ENCODE measurements at places on chromosomes 1 and 21.

DNA sequence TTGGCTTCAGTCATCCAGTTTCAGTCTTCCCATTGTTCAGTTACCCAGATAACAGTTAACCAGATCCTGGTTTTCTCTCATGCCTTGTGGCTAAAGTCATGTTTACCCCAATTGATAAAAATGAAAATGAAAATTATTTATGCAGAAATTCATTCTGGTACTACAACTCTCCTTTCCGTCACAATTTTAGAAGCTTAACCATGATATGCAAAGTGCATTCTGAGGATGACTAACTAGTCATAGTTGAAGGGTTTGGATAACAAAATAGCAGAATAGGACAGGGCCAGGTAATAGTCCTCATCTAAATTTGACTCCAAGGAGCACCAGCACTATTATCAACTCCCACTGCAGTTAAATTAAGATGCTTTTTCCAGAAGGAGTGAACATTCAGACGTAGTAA lies 94.7 kb downstream of the NTMT2 start:
- no peak for DNase-seq

GRCh38 chr21:44326272-44326647 lies 12.9 kb downstream of the CFAP410 start:
- no peak for DNase-seq

DNA sequence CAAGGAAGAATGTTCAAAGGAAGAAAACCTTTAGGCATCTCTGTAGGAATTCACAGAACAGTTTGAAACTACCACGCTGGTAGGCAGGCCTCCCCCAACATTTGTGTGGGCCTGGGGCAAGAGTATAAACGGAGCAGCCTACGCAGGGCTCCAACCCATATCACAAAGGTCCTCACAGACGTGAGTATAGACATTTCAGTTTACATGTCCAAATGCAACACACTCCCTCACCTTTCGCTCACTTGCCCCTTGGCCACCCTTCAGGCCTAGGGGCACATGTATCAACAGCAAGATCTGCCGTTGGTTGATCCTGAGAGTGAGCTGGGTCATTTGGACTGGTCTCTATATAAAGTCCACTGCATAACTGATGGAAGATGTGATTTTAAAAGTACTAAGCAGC lies 133.3 kb downstream of the ACBD6 start:
- no peak for DNase-seq

GRCh38 chr1:233566886-233567285 lies 47.0 kb upstream of the KCNK1 start:
- no peak for DNase-seq

GRCh38 chr1:168653567-168653966 lies 75.4 kb downstream of the DPT start:
- peak; percentile 12 for DNase-seq

DNA sequence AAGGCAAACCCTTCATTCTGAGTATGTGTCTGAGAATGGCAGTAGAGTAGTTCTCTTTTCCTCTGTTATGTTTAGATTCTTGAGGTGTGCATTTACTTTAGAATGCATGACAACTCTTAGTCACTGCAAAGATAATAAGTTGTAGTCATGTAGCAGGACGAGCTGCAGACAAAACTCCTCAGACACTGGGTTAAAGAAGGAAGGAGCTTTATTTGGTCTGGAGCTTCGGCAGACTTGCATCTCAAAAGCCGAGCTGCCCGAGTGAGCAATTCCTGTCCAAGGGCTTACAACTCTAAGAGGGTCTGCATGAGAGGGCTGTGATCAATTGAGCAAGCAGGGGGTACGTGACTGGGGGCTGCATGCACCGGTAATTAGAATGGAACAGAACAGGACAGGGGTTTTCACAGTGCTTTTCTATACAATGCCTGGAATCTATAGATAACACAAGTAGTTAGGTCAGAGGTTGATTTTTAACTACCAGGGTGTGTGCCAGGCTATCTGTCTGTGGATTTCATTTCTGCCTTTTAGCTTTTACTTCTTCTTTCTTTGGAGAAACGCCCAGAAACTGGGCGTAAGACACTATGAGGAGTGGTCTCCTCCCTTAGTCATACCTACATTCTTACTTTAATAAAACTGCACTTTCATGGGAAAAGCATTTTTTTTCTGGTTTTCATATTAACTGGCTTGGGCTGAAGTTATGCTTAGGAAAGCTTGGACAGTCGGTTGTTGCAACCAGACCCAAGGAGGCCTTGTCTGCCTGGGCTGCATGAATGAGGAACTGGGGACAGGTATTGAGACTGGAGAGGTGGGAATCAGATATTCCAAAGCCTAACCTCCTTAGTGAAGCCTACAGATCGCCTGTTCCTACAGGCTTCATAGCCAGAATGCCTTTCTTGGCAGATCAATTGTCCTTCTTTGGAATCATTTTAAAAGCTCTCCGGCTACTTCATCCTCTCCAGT lies 115.1 kb downstream of the RHOU start:
- DNase-seq, result no peak

- DNase-seq, result no peak
Observed at GRCh38 chr1:44672961-44673674, 1.2 kb downstream of the TMEM53 start.

DNA sequence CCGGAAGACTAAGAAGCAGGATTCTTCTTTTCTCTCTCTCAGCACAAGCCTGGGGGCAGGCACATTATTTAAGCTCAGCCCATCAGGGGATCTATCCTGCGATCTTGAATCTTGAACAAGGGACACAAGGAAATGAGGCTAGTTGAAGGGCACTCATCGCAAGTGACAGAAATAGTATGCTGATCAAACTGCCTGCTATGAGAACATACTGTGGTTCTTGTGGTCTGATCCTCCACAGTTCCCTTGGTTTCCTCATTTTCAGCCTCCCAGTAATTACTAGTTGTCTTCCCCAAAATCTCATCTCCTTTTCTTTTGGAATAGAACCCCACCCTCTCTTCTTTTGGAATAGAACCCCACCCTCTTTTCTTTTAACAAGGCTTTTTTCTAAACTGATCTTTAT lies 6.5 kb downstream of the ANKRD45 start:
- DNase-seq, result no peak

GRCh38 chr21:39657091-39657689 lies 44.5 kb downstream of the B3GALT5 start:
- no peak for DNase-seq

DNA sequence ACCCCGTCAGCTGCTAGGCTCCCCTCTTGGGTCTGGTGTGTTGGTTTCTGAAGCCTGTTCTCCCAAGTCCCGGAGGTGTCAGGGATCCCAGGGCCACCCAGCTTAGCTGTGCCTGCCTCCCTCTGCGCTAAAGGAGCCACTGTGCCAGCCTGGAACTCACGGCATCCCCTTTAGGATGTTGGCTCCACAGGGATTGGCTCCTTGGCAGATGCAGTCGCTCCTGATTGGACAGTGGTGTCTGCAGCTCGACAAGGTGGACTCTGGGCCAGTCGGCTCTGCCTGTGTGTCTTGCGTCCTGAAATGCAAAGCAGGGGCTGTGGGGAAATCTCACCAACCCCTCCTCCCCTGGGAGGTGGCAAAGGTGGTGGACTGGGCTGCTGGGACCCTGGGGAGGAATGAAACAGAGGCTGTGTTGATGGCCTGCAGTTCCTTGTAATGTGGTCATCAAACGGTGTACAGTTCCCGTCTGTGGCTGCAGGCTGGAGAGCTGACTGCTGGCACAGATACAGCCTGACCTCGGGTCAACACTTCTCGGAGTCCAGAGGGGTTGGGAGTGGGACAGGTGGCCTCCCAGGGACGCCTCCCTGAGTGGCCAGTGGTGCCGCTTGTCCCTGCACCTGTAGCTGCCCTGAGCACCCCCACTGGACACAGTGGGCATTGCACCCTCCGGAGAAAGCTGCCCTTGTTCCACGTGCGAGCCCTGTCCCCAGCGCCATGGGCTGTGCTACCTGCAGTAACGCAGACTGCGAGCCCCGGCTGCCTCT lies 11.5 kb upstream of the KCNAB2 start:
- DNase-seq, result peak; percentile 27

DNA sequence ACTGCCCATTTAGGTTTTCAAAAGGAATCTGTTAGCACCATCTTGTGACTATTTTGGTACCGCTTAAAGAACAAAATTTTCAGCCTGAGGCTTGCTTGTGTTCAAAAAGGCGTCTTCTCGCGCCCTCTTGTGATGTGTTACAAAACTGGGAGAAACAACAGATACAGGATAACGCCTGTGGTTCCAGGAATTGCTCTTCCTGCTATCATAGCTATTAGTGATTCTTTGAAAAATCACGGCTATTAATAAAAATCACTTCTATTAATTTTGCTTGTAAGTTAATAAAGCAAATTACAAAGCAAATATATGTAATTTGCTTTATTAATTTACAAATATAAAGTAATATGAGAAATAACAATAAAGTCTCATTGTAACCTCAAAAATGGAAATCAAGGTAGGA lies 82.2 kb upstream of the ABCD3 start:
- DNase-seq, result peak; percentile 89

DNA sequence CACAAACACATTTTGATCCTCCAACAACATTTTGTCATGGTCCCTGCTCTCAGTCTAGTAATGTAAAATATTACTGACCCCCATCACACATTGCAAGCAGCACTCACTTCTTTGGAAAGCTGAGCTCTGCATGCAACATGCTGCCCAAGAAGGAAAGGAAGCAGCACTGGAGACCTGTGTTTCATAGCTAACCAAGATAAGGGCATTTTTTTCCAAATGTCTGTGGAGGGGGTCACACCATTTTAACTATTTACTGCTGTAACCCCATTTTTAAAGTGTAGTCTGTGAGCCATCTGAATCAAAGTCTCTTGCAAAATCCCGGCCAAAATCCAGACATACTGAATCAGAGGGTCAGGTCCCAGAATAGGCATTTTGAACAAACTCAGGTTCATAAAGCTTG lies 4.5 kb upstream of the RASSF5 start:
- DNase-seq, result no peak

DNA sequence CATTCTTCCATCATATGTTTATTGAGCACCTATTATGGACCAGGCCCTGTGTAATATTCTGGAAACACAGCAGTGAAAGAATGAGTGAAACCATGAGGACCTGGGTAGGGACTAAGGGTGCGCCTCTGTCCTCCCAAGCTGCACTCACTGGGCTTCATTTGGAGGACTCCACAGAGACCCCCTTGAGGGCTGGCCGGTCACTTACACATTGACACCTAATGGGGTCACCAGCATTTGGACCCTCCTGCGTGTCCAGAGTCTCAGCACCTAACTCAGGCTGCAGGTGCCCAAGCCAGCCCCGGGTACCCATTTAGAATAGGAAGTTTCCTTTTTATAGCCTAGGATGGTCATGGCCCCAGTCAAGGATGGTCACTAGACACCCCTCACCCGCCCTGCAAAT lies 2.8 kb upstream of the FNDC5 start:
- DNase-seq, result no peak

GRCh38 chr1:239247285-239247684 lies 139.1 kb upstream of the CHRM3 start:
- peak; percentile 91 for DNase-seq

GRCh38 chr1:207578796-207579435 lies 66.0 kb upstream of the CR1L start:
- DNase-seq, result no peak

DNA sequence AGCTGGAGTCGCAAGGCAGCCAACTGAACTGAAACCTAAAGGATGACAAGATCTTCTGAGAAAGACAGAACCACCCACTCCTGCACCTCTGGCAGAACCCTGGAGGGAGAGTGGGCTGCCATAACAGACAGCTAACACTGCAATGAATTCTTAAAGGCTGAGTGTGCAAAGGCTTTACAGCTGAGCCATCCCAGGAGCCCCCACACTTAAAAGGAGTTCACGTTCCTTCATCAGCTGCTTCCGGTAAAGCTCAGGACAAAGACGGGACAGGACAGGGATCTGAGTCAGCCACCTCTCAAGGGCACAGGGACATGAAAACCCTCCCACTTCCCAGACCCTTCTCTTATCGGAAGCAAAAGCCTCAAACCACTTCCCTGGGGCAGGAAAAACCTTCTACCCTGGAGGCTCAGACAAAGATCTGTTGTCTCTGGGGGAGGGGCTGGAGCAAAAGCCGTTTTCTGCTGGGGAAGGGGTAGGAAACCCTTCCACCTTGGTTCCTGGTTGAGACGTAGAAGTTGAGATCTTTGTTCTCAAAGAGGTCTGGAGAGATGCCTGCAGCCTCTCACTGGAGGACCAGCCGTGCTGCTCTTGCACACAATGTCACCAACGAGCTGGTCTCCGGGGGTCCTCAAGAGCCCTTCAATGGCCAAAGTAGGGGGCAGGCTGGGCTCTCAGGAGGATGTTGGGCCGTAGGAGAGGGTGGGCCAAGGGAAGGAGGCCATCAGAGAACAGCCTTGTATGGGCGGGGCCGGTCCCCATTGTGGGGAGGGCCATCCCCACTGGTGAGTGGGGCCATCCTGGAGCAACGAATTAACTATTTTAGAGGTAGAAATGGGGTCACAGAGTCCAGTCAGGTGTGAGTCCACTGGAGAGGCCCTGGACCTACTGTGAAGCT lies 452.4 kb downstream of the PTPRU start:
- peak; percentile 53 for DNase-seq

GRCh38 chr1:55645270-55645669 lies 430.1 kb upstream of the USP24 start:
- DNase-seq, result no peak

DNA sequence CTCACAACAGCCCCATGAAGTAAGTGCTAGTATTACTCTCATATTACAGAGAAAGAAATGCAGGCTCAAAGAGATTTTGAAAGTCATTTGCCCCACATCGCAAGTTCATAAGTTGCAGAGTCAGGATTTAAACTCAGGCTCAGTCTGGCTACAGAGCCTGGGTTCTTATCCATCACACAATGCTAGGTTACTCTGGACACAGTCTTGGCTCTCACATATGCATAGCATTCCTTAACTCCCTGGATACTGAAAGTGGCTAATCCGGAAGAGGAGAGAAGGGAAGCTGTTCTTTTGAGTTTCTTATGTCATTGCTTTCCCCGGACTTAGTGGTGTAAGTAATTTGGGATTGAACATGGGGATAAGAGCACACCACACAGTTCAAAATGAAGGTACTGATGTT lies 357.4 kb upstream of the PLXNA2 start:
- DNase-seq, result no peak
